A549 treated with dexamethasone at 1 μM for 4 hours (cell line): ENCODE measurements at places on chromosomes 13 and 19. TPM values are rescaled to one million over a fixed set of nuclear protein-coding genes. Genes with fewer than 3 reads are reported as not detected.

Gene PRTN3
- total RNA-seq = 0.17 to 0.66 TPM (median 0.42 TPM) in 5 replicates

Gene SBSN
- total RNA-seq = 2.9 to 4.4 TPM (median 3.9 TPM) in 5 replicates

Gene EDNRB
- total RNA-seq = not detected in 5 replicates

Gene ATP8A2
- total RNA-seq = 0.01 to 0.03 TPM in 2 of 5 replicates, not detected in the others

Gene YJEFN3
- total RNA-seq = 0.94 to 4.2 TPM (median 3.4 TPM) in 5 replicates

Gene SLC44A2
- 6.8 to 9.8 TPM (median 8.8 TPM) in 5 replicates for total RNA-seq

Gene PGLYRP2
- total RNA-seq = not detected in 5 replicates

Gene CD22
- total RNA-seq = 0.88 to 1.3 TPM (median 1.1 TPM) in 5 replicates

Gene TEX101
- total RNA-seq = not detected in 5 replicates

Gene PLIN5
- 0.10 to 0.21 TPM (median 0.13 TPM) in 4 of 5 replicates, not detected in the other for total RNA-seq
